Pons (tissue), 1 donor: ENCODE measurements at places on chromosomes 3 and 15.

- DNase-seq, result peak; percentile 31
Measured at GRCh38 chr3:181872887-181873286, 161.2 kb downstream of the SOX2 start.

DNA sequence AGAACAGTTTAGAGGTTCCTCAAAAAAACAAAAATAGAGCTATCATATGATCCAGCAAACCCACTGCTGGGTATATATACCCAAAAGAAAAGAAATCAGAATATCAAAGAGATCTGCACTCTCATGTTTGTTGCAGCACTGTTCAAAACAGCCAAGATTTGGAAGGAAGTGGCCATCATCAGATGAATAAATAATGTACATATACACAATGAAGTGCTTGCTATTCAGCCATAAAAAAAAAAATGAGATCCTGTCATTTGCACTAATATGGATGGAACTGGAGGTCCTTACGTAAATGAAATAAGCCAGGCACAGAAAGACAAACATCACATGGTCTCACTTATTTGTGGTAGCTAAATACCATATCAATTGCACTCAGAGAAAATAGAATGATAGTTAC, 58.4 kb downstream of the SCAPER start:
- no peak for DNase-seq

GRCh38 chr3:141462176-141462859, 24.5 kb upstream of the RASA2 start:
- DNase-seq, result no peak

DNA sequence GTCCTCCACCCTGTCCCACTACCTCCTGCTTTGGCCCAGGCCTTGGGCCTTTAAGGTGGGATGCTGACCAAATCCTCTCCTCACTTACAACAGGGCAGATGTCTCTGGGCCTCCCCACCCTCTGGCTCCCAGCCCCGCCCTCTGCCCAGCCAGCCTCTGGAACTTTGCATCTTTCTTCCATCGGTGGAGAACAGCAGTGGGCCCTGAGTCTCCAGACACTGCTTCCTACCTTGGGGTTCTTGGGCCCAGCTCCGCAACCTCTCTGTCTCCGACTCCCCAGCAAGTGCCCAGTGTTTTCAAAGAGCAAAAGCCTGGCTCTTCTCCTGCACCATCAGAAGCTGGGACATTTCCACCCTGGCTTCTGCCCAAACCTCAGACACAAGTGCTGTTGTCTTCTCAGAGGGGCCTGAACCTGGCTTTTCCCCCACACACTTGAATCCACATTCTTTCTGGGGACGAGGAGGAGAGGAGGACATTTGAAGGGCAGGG, 33.1 kb downstream of the MRAS start:
- peak; percentile 97 for DNase-seq

- no peak for DNase-seq
Measured at GRCh38 chr3:127982155-127982554, 67.1 kb downstream of the KBTBD12 start.

DNA sequence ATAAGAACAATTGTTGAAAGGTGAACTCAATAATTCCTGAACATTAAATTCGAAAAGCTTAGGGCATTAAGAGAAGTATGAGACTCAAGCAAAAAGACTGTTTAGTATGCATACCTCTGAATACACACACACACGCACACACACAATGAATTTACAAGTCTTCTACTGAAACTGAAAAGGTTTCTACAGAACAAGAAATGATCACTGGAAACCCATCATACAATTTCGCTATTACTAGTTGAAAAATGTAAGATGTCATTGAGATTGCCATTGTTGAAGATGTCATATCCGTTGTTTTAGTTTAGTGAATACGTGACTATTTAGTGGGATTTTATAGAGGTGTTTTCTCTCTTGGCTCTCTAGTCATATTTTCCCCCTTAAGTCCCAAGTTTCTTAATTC, 106.8 kb downstream of the FOXB1 start:
- DNase-seq, result no peak

GRCh38 chr3:152461460-152461859, 192.7 kb downstream of the MBNL1 start:
- no peak for DNase-seq

- DNase-seq, result no peak
Measured at GRCh38 chr3:40766396-40766795, 241.6 kb downstream of the ZNF621 start.

- no peak for DNase-seq
Measured at GRCh38 chr3:32556332-32556731, 14.3 kb downstream of the DYNC1LI1 start.

DNA sequence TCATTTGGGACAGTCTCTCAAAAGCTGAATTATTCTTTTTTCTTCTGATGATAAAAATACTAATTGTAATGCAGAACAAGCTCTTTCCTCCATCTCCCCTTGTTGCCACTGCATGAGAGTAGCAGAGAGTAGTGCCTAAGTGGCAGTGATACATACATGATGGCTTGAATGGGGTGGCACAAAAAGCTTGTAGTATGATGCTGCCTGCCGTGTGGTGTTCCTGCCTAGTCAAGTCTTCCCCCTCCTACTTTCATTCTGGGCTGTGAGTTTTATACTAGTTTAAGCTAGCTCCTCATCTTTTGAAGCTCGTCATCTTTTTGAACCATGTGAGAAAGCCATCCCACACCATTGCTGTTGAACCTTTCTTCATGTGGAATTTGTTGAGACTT, 230.5 kb downstream of the NFKBIZ start:
- DNase-seq, result no peak

- no peak for DNase-seq
Measured at GRCh38 chr3:117306299-117306698, 596.7 kb downstream of the TUSC7 start.

GRCh38 chr3:186643493-186643892, 3.3 kb downstream of the FETUB start:
- DNase-seq, result no peak

DNA sequence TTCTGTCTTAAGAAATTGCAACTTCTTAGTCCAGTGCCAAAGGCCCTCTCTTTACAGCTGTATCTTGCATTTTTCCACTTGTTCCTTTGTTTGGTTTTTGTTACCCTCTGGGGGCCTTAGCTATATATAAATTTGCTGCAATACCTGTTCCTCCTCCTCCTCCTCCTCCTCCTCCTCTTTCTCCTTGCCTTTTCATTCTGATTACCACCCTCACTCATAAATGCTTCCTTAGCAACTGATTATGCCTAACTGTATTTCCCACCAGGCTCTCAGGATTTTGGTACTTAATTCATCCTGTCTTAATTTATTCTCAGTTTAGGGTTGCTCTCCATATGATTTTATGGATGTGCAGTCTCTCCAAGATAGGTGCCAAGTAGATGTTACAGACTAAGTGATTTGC, 65.7 kb downstream of the SLMAP start:
- DNase-seq, result no peak

DNA sequence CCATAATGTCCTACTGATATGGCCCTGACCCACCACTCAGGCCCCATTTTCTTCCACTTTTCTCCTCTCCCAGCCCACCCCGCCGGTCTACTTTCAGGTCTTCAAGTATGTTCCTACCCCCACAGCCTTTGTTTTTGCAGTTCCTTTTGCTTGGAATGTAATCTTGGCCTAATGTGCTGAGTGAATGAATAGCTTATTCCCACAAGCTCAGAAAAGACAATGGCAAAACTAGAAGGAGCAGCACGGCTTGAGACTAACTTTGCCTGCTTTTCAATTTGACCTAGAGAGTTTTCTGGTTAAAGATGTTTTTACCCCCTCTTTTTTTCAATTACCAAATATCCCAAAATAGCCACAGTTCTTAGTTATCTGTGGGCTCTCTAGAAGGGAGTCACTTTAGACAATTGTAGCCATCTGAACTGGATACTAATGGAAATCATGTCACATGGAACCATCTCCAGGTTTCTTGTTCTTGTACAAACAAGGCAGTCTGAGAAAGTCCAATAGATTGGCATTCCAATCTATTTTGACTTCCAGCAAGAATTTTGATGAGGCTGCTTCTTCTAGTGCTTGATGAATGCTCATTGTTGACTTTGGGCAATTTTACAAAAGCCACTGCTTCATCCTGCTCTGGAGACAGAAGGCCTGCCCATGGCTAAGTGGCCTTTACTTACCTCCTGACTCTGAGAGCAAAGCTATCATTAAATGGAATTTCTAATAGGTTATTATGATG, 16.3 kb upstream of the LMCD1 start:
- no peak for DNase-seq

- no peak for DNase-seq
Measured at GRCh38 chr3:57778494-57778893, 22.4 kb downstream of the SLMAP start.

DNA sequence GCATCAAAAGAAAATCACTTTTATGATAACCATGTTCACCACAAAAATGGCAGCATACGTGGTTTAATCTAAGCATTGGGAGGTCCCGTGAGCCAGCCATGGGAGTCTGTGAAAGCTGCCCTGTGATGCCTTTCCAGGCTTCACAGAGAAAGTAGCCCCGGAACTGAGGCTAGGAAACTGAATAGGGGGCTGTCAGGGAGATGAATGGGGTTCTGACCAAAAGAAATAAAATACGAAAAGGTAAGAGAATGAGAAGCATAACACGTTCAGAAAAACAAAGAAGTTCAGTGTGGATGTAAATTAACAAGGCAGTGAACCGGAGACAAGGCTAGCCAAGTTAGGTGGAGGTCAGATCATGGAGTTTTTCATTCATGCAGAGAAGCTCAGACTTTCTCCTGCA, 118.9 kb downstream of the ANXA2 start:
- no peak for DNase-seq

DNA sequence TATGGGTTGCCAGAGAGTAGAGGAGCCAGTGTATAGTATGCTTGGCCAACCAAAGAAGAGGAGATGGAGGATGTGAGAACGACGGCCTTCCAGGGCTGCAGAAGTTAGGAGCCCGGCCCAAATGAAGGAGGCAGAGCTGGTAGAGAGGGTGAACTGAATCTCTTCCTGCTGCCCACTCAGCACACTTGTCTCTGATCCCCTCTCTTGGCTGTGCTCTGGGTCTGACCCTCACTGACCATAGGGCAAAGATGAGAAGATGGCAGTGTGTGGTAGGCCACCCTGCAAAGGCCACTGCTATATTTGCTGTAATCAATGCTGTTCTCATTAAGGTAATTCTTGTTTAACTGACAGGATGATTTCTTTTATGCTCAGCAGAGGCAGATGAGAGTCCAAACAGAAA, 256.0 kb downstream of the OCA2 start:
- DNase-seq, result no peak

DNA sequence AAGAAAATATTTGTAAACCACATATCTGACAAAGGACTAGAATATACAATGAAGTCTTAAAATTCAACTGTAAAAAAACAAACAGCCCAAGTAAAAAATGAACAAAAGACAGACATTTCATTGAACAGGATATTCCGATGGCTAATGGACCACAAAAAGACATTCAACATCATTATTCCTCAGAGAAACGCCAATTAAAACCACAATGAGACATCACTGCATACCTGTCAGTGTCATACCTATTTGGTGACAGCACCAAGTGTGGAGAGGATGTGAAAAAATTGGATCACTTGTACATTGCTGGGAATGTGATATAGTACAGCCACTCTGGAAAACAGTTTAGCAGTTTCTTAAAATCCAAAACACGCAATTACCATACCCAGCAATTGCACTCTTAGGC, 29.9 kb upstream of the TJP1 start:
- DNase-seq, result no peak

DNA sequence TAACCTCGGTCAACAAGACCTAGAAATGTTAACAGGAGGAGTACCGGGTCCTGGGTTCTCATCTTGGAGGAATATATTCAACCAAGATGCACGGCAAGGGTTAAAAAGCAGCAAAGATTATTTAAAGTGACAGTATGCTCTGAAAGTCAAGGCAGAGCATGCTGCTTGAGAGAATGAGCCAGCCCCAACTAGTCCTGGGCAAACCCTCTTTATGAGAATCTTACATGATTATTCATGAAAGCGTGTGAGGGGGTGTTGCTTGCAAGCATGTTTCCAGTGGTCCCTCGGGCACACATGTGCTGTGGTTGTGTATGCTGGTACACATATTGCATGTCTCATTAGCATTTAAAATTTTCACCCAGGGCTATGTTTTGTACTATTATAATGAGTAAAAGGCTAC, 1445.6 kb downstream of the SI start:
- no peak for DNase-seq

DNA sequence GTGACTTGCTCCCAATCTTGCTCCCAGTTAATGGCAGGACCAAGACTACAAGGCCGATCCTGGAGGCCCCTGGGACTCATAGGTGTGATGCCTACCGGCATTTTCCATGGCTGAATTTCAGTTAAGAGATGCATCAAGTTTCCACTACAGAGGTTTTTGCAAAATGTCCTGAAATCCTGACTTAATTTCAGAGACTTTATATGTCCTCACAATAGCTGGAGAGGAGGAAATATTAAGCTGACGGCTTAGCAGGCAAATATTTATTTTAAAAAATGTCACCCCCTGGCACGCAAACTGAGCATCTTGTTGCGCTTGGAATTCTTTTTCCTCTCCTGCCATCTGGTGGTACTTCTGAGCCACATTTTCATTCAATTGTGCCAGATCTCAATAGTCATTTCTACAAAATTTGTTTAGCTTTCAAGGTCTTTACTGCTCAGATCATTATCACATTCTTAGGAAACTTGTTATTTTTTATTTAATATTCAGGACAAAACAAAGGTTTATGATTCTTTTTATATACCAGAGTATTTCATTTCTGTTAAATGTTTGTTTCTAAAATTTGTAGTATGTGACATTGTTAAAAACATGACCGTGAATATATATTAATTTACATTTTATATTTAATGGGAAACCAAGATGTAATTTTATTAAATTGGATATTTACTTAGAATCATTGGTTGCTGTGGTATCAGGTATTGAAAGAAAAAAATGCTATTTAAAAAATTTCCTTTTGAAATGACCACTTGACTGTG, 189.2 kb upstream of the THRB start:
- DNase-seq, result peak; percentile 73

DNA sequence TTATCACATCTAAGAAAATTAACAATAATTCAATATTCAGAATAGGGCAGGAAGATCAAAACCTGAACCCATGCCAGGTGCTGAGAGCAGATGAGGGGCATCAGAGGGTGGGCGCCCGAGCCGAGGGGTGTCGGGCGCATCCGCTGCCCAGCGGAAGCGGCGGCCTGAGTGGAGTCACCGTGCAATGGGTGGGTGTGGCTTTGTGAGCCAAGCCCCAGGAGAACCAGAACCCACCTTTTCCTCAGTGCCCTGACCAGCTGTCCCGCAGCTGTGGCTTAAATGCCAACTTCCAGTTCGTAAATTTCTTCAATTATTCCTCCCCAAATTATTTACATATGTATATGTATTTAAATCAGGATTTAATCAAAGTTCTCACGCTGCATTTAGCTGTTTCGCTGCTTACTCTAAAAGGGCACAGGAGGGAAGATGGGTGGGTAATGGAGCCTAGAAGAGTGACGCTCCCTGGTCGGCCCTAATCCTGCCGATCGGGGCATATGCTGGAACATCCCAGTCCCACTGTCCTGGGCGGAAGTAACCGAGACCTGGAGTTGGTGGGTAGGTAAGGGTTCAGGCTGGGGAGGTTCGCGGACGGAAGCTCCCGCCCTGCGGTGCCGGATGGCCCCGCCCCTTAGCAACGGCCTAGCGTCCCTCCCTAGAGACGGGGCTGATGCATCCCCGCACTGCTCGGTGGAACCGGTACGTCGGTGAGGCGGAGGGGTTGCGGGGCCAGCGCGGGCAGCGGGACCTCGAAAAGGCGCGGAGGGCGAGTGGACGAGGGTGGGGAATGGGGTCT, 1.3 kb downstream of the DNAH1 start:
- DNase-seq, result no peak

GRCh38 chr3:148366743-148367410, 330.8 kb upstream of the AGTR1 start:
- peak; percentile 86 for DNase-seq
